ENCODE measurements at places on chromosomes 16 and 17.
A peak's percentile ranks its signal among the peaks of the same experiment; 100 is the strongest.

- no peak for DNase-seq
Observed at GRCh38 chr17:7912927-7913524, 3.1 kb downstream of the RNF227 start.

DNA sequence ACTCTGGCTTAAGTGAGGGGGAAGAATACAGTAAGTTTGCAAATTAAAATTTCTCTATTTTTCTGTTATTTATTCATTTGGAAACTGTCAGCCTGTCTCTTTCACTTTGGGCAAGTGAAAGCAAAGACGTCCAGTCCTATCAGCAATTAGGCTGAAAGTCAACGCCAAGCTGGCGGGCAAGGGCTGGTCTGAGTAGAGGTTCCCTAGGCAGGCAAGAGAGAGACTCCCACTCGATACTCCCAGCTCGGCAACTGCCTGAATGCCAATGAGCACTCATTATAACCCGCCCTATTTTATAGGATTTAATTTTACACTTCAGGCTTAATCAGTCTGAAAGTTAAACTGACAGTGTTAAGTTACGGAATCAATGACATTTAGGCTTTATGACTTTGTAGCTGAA lies 14.3 kb upstream of the SLC38A8 start:
- DNase-seq = no peak

- DNase-seq = no peak
Observed at GRCh38 chr16:56343661-56344517, 81.5 kb downstream of the AMFR start.

DNA sequence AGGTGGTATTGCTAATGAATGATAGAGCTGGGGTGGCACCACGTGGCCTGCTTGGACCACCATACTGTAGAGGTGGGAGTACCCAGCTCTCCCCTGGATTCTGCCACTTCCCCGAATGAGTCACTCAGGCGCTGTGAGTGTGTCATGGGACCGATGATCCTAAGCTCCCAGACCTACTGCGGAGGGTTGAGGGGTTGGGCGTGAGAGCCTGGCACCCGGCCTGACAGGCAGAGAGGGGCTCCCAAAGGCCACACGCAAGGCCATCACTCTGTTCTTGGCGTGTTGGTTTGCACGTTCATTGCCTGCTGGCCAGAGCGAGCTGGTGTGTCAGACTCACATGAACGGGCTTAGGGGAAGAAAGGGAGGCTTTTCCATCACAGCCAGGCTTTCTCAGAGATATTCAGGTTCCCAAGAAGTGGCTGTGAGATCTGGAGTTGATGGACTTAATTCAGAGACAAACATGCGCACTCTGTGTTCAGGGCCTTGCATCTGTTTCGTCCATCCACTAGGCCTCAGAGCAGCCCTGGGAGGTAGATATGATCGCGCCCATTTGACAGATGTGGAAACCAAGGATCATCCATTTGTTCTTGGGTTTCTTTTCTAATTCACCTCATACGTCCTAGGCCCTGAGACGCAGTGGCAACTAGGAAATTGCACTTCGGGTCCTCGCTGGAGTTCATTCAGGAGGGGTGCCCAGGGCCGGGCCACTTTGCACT lies 41.4 kb downstream of the CMIP start:
- DNase-seq = no peak

DNA sequence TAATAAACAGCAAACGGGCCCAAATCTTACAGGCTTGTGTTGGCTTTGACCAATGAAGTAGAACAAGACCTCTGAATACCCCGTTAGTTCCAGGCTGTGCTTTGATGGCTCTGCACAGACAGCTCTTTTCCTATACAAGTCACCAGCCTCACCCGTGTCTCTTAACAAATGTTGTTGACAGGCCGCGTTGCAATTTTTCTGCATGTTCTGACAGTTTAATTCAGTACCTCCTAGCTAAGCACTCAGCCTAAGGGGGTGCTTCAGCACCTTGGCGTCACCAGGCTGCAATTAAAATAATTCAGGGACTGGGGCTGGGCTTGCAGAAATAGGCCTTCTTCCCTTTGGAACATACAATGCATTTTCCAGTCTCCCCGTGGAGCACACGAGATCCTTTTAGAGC lies 500.1 kb downstream of the MAF start:
- no peak for DNase-seq

- DNase-seq = no peak
Observed at GRCh38 chr17:76654408-76654807, 10.9 kb upstream of the ST6GALNAC1 start.

- DNase-seq = no peak
Observed at GRCh38 chr16:3070608-3071111, 5.2 kb downstream of the IL32 start.

- no peak for DNase-seq
Observed at GRCh38 chr17:600576-601243, 113.9 kb downstream of the VPS53 start.

DNA sequence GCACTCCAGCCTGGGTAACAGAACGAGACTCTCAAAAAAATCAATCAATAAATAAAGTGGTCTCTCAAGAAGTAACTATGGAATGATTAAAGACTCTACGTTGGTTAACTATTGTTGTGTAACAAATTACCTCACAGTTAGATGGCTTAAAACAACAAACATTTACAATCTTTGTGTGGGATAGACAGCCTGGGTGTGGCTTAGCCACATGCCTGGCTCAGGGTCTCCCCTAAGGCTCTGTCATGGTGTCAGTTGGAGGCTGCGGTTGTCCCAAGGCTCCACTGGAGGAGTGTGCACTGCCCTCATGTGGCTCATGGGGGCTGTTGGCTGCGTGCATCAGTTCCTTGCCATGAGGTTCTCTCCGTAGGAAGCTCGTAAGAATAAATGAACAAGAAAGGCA lies 294.5 kb downstream of the SNX29 start:
- no peak for DNase-seq

GRCh38 chr16:82108100-82108499 lies 61.9 kb downstream of the MPHOSPH6 start:
- no peak for DNase-seq

DNA sequence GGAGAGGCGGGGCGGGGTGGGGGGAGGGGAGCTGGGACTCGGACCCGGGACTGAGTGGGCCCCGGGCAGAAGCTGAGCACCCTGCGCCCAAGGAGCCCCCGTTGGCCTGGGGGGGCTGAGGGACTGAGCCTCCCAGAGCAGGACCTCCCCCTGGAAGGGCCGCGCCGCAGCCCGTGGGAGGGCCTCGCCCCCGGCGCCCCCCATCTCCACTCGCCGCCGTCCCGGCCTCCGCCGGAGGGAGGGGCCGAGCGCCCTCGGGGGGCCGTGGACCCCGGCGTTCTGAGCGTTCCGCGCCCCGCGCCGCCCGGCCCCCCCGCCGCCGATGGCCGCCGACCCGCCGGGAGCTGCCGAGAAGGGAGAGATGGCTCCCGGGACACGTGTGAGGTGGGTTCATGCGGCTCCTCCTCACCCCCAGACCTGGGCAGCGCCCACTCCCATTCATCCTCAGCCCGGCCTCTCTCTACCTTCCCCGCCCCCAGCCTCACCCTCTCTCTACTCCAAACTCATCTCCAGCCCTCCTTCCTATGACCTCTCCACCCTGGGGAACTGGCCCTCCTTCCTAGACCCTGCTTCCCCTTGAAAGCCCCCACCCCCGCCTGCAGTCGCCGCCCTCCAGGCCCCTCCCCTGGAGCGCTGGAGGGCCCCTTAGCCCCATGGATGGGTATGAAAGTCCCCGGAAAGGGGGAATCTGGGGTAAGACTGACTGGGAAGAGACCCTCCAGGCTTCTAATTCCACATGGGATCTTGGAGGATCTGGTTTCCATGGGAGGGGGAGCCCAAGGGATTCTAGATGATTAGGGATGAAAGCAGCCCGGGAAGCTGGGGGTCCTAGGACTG lies 922 bp downstream of the FBXL19 start:
- DNase-seq = peak; percentile 36

GRCh38 chr17:20774472-20775135 lies 195.1 kb downstream of the CDRT15L2 start:
- no peak for DNase-seq

DNA sequence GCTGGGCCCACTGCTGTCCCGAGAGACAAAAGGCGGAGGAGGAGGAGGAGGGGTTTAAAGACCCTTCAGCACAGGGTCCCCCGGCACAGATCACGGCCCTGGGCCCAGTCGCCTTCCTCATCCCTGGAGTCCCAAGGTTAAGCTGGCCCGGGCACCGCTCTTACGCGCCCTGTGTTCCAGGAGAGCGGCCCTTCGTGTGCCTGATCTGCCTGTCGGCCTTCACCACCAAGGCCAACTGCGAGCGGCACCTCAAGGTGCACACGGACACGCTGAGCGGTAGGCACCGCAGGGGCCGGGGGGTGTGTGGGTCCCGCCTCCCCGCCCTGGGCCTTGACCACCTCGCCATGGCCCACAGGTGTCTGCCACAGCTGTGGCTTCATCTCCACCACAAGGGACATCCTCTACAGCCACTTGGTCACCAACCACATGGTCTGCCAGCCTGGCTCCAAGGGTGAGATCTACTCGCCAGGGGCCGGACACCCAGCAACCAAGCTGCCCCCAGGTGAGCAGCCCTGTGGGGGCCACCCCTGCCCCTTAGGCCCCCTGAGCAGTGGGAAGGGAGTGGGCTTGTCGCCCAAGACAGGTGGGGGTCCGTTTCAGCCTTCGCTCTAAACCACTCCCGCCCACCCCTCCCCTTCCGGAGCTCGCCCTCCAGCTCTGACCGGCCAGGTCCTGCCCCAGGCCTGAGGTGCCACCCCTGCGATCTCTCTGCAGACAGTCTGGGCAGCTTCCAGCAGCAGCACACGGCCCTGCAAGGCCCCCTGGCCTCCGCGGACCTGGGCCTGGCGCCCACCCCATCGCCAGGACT lies 37.6 kb upstream of the ZC3H18 start:
- no peak for DNase-seq

DNA sequence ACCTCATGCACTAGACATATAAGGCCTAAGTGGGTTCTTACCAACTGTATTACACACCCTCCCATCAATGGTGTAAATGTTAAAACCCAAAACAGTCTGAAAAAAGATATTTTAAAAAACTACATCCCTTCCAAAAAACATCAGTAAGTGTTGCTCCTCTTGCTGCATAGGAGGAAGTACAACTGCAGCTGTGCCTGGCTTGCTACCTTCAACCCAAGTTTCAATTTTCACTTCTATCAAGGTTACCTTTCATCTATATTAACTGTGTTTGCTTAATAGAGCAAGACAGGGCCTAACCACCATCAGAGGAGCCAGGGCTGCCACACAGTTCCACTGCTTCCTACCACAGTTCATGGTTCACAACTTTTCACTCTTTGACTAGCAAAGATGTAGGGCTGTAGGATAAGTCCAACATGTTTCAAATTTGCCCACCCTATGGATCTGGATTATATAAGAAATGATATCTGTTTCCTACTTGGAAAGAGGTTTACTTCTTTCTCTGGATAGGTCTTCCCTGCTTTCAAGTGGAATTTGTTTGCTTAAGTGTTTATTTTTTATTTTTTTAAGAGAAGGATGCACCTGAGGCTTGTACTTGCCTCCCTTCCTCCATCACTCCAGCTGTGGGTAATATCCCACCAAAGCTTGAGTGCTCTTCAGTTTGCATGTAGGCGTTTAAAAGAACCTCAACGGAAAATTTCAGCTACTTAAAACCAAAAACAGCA lies 56.7 kb downstream of the GRB7 start:
- no peak for DNase-seq

GRCh38 chr16:17835118-17835876 lies 364.5 kb upstream of the XYLT1 start:
- DNase-seq = no peak

- DNase-seq = no peak
Observed at GRCh38 chr17:46968224-46968834, 10.7 kb downstream of the RPRML start.

GRCh38 chr16:89815639-89816348 lies 653 bp downstream of the FANCA start:
- no peak for DNase-seq

- DNase-seq = peak; percentile 58
Observed at GRCh38 chr16:89193576-89194293, 6.6 kb downstream of the SLC22A31 start.

DNA sequence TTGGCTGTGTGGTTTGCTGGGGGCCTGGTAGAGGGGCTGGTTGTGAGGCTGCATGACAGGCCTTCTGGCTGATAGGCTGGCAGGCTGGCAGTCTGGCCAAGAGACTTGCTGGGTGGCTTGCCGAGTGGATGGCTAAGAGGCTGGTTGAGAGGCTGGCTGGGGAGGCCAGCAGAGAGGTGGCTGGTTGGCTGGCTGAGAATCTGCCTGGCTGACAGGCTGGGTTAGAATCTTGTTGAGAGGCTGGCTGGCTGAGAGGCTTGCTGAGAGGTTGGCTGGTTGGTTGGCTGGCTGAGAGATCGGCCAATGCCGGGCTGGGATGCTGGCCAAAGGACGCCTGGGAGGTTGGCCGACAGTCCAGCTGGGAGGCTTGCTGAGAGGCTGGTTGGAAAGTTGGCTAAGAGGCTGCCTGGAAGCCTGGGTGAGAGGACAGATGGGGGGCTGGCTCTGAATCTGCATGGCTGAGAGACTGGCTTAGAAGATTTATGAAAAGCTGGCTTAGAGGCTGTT lies 35.9 kb upstream of the ACSM2B start:
- DNase-seq = peak; percentile 86

GRCh38 chr16:72132726-72133125 lies 39.1 kb downstream of the DHX38 start:
- no peak for DNase-seq

GRCh38 chr16:52549011-52549692 lies 2.2 kb upstream of the TOX3 start:
- no peak for DNase-seq

DNA sequence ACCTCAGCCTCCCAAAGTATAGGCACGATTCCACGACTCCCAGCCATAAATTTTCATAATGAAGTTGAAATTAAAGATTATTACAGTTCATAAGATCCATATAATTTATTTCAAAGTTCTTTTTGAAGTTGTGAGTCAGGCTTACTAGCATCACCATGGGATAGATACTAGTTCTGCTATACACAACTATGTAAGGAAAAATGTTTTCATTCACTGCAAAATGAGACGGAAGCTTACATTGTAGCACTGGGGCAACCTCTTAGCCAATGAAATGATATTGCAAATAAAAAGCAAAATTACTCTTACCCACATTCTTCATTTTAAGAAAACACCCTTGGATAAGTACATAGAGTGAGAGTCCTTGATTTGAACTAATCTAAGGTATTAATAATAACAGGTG lies 18.8 kb upstream of the MARCHF10 start:
- no peak for DNase-seq

- no peak for DNase-seq
Observed at GRCh38 chr17:46169913-46170638, 23.2 kb downstream of the KANSL1 start.

GRCh38 chr16:4463522-4464163 lies 10.8 kb downstream of the NMRAL1 start:
- no peak for DNase-seq

- DNase-seq = peak; percentile 53
Observed at GRCh38 chr17:49952209-49952911, 16.6 kb upstream of the DLX4 start.

Data from heart left ventricle (tissue), 16 donors.